Right cardiac atrium (tissue), 5 donors: ENCODE measurements at places on chromosomes 1 and 21. TPM values are rescaled to one million over a fixed set of nuclear protein-coding genes. Genes with fewer than 3 reads are reported as not detected.

DNA sequence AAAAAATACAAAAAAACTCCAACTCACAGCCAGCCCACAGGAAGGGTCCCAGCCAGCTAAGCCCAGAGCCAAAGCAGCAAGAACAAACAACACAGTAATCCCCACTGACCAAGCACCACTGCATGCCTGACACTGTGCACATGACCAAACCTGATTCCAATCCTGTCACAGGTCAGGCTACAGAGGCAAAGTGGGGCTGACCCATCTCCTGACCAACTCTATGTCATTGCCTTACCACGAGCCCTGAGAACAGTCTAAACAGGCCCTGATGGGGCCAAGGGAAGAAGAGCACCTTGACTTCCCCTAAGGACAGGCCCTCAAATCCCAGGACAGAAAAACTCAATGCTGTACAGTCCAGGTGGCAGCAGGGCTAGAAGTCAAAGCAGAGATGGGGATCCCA is 2.4 kb downstream of the LSS start:
- DNase-seq, result no peak

MAP3K21 gene
- total RNA-seq, result 0.46 TPM

DNA sequence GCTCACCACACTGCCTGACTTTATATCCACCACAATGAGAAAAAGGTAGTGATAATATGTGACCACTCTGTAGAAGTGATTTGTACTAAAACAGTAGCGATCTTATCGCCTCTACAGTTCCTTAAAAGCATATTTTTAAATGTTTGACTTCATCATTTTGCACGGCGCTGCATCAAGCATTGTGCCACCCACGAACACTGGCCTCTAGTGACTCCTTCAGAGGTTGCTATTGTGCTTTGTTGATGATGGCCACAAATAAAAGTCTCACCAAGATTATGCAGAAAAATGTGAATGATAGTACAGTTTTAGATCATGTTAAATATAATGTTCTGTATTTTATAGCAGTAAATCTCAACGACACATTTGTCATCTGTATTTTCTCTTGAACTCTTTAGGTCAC is 186.5 kb upstream of the NCAM2 start:
- DNase-seq, result no peak

GRCh38 chr21:29477941-29478340 is 179.2 kb downstream of the BACH1 start:
- no peak for DNase-seq

- no peak for DNase-seq
These were observed 4.7 kb downstream of the C1orf210 start for GRCh38 chr1:43280692-43281091.

DNA sequence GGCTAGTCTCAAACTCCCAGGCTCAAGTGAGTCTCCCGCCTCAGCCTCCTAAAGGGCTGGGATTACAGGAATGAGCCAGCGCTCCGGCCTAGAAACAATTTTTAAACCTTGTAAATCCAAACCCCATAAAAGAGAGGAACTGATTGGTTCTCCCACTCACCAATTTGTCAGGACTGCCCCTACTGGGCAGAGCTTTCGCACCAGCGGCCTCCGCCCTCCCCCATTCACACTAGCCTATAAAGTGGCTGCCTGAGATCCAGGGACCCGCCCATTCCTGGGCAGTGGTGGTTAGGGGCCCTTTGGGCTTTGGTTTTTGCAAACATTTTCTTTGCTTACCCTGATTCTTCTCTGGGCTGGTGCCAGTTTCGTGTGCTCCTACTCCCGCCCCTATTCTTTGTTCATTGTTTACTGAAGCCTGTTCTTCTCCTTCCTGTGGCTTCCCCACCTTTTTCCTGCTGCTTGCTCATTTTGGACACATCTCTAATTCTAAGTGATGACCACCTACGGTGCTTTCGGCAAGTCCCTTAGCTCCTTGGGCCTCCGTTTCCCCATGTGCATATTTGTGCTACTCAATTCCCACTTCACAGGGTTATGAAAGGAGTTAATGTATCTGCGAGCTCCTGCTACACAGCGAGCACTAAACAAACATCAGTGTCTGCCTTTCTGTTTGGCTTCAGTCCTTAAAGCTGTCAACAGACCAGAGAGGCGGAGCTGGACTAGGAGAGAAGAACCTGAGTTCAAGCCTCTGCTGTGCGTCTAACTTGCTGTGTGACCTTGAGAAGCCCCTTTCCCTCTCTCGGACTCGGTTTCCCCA is 39.8 kb upstream of the CLIC4 start:
- DNase-seq, result peak; percentile 96

DNA sequence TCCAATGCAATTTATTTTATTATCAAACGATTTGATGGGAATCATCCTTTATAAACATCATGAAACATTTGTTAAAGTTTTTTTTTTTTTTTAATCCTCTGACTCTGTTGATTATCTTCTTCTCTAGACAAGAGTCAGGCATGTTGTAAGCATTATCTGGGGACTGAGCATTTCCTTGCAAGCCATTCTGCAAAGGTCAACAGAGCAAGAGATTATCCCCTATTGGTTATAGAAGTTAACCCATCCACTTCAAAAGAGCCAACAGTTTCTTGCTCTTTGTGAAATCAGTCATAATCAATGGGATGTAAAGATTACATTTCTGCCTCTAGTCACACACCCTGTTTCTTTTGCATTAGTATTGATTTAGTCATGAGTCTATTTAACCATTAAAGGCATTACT is 368.8 kb upstream of the ADGRL4 start:
- no peak for DNase-seq

PADI4 gene
- total RNA-seq, result not detected

TCHH gene
- 0.11 TPM for total RNA-seq

- DNase-seq, result no peak
These were observed 12.0 kb downstream of the AK4 start for GRCh38 chr1:65159801-65160523.

DNA sequence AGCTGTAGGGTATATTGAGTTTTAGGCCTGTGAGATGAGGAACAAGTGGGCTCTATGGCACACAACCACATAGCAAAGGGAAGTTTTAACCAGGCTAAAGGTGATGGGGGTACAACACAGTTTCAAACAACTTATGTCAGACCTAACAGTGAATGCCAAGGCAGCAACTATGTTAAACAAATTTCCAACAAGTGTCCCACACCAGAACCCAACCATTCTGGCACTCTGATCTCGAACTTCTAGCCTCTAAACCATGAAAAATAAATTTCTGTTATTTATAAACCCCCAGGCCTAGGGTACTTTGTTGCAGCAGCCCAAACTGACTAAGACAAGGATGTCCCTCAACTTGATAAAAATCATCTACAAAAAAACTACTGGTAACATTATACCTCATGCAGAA is 52.3 kb upstream of the INSL5 start:
- no peak for DNase-seq

TLR5 gene
- 6.8 TPM for total RNA-seq

DNA sequence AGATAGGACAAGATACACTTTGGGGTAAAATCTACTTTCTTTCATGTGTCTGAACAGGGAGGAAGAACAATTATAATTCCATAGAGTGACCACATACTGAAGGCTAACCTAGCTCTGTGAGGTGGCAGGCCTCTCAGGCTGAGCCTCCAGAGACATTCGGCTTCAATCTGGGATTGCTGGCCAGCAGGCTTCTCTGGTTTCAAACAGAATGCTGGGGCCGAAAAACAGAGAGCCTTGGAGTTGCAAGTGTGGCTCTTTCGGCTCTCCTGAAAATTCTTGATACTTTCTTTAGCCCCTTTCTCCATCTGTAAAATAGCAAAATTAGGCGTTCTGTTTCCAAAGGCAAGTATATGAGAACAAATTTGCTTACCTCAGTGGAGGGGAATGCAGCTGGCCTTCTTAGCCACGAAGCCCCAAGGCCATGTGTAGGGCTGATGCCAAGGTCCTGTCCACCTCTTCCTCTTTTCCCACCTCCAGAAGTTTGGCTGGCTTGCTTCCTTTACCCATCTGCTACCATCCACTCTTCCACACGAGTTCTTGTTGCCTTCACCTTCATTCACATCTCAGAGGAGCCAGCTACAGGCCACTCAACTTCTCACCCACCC is 30.0 kb upstream of the UBE2U start:
- DNase-seq, result no peak

GRCh38 chr1:172761581-172762486 is 102.9 kb downstream of the FASLG start:
- no peak for DNase-seq

DNA sequence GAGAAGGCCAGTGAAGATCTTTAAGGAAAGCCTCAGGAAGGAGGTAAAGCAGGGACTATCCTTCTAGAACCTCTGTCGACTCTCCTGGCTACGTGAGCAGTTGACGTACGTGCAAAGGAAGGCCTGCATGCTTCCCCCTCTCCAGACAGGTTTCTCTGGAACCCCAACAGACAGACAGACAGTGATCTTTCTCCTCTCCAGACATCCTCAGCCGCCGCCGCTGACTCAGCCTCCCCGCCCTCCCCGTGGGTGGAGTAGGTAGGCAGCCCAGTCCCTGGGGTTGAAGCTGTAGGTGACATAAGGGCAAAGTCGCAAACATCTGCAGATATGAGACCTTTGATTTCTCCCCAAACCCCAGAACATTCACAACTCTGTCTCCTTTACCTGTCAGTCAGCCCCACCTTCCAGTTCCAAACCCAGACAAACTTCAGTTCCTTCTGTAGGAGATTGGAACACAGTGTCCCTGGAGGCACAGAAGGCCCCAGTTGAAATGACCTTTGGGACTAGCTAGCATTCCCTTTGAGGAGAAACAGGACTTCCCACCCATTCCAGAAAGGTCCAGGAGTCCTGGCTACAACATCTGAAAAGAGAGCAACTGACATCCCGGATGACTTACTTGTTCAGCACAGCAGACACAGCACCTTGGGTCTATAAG is 146.0 kb upstream of the JUN start:
- no peak for DNase-seq

- DNase-seq, result no peak
These were observed 17.4 kb downstream of the DYNLT5 start for GRCh38 chr1:66769512-66770229.

XKR8 gene
- total RNA-seq, result 5.3 TPM

DNA sequence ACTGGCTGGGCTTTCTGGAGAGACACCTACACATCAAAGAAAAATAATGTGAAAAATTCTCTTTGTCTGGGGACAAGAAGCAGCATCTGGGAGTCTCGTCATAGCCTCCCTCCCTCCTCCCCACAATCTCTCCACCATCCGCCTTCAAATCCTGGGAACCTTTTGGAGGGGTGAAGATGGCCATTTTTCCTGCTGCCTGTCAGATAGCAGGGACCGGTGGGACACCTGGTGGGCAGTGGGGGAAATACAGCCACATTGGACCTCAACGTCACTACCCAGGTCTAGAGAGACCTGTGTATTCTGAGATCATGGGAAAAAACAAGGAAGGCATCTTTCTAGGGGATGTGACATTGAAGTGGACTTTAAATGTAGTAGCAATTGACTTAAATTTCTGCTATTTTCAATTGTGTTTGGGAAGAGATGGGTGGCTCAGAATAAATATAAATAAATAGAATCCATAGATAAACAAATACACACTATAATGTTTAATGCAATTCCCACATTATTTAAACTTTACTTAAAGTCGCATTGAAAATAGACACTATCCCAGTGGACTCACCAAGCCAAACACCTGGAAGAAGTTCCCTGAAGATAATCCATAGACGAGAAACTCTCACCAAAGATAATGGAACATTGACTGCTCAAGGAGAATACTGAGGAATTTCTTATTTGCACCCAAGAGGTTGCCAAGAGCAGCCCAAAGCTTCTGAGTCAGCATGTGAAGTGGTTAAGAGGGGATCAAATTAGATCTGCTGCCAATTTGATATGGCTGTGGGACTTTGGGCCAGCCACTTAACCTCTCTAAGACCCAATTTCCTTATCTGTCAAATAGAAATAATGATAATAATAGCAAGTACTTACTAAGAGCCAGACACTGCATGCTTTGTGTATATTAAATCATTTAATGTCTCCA is 147.6 kb upstream of the CAMK1G start:
- peak; percentile 54 for DNase-seq

GRCh38 chr1:7733276-7733675 is 37.8 kb upstream of the VAMP3 start:
- DNase-seq, result no peak

- DNase-seq, result peak; percentile 55
These were observed 237.1 kb downstream of the HHIPL2 start for GRCh38 chr1:222310836-222311235.

ANKRD34A gene
- 3.8 TPM for total RNA-seq

LCE1E gene
- not detected for total RNA-seq

DNA sequence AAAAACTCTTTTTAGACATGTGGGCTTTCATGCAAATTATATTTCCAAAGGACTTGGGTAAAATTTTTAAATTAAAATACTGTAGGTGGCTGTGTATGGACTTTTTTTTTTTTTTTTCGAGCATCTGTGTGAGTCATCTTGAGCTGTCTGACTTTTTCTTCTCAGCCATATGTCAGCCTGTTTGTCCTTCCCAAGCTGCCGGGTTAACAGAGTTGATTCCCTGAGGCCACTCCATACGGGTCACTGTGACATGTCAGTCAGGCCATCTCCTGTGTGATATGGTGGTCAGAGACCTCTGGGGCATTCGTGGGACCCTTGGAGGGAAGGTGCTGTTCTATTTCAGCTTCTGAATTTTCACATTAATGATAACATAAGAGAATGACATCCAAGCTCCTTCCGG is 148.3 kb downstream of the KCNJ6 start:
- no peak for DNase-seq

ANGPTL1 gene
- total RNA-seq, result 18.7 TPM

REN gene
- 0.51 TPM for total RNA-seq

DNA sequence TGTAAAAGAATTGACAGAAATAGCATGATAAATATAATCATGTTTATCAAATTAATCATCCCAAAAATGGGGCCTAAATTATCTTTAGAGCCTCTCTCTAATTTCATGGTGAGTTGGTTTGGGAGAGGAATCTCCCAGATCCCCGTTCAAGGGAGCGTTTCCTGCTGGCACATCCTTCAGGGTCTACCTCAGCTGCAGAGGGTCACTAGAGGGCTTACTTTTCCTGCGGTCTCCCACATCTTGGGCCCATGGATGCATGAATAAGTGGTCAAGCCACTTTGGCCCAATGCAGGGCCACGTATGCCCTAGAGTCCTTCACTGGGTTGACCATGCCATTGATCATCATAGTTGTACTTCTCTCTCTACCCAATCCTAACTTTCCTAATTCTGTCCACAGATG is 164.1 kb downstream of the USP25 start:
- no peak for DNase-seq

DNA sequence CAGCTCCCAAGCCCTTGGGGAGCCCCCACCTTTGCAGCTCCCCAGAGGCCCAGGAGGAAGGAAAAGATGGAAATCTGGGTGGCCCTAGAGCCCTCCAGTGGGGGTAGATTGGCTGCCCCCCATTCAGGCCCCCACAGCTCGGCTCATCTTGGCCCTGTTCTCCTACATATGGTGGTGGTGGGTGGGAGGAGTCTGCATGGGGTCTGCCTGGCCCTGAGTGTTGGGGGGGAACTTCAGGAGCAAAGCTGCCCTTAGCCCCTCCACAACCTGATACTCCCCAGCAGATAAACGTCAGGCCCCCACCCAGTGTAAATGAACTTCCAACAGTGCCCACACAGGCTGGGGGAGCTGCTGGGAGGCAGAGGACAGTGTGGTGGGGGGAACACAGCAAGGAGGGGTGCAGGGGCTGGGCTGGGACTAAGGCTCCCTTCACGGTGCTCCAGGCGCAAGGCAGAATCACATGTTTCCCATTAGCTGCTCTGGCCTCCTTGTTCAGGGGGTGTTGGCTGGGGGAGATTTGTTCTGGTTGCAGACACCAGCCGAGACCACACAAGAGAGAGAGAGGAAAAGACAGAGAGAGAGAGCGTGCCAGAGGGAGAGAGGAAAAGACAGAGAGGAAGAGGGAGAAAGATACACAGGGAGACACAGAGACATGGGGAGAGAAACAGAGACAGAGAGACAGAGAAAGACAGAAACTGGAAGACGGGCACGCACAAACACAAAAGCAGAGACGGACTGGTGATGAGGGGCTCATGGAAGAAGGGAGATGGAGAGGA is 42.6 kb downstream of the AHDC1 start:
- no peak for DNase-seq

GRCh38 chr1:109425391-109426280 is 612 bp downstream of the PSMA5 start:
- no peak for DNase-seq
